ENCODE measurements at places on chromosomes 11 and 22. TPM values are rescaled to one million over a fixed set of nuclear protein-coding genes. Genes with fewer than 3 reads are reported as not detected.

TESMIN gene
- 0.57 TPM for total RNA-seq

RCN1 gene
- total RNA-seq = 230 TPM

ZNF215 gene
- 0.44 TPM for total RNA-seq

DDT gene
- 69.7 TPM for total RNA-seq

LRRC10B gene
- not detected for total RNA-seq

H19 gene
- 5.2 TPM for total RNA-seq

CRYBB2 gene
- not detected for total RNA-seq

MPST gene
- total RNA-seq = 88.5 TPM

SERPIND1 gene
- total RNA-seq = 0.22 TPM

APOA5 gene
- not detected for total RNA-seq

PACSIN3 gene
- total RNA-seq = 16.6 TPM

EHF gene
- 2.8 TPM for total RNA-seq

ALDH3B1 gene
- 22.0 TPM for total RNA-seq
